ENCODE measurements at places on chromosomes 6 and 20.

DNA sequence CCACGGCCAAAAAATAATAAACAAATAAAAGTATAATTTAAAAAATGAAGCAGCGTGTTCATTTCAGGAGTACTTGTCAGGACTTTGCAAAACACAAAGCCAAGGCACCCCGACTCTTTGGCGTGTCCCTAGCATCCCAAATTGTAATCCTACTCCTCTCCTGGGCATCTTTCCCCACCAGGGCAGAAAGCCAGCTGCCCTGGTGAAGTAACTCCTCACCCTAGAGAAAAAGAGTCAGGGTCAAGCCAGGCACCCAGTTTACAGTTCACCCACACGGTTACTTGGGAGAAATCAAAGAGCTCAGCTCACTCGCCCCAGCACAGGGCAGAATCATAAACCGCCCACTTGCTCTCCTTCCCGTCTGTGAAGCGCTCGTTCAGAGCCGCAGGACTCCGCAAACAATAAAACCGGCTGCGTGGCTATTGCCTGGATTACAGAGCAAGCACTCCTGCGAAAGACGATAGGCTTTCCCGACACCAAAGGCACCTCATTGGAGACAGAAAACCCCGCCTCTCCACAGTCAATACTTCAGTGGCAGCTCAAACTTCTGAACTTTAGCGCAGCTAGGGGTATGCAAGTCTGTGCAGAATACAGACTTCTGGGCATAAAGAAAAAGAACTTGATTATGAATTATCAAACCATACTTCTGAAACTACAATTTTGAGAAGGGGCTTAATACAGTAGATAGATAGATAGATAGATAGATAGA is 73.0 kb upstream of the NHSL1 start:
- no peak for DNase-seq

- DNase-seq = no peak
These were observed 4.4 kb upstream of the VIP start for GRCh38 chr6:152746172-152746553.

DNA sequence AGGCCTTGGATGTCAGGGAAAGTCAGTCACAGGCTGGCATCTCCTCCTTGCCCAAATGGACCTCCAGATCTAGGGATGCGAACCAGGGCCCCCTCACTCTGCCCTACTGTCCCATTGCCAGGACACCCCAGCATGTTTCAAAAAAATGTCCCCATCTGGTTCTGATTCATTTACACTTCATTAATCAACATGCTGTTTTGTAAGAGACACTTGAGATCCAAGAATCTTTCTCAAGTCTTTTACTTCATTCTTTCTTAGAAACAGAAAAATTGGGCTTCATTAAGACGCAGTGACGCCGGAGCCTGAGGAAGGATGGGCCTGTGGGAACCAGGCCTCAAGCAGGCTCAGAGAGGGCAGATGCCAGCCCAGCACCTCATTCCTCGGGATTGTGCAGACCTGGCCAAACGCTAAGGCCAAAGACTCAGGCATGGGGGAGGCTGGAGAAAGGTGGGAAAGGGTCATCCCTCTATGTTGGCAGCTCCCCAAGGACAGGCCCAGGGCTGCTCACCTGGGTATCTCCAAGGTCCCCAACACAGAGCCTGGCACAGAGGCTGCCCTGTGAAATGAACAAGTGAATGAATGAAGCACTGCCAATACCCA is 3.8 kb downstream of the RSPO4 start:
- no peak for DNase-seq

GRCh38 chr6:145087034-145087433 is 648.3 kb downstream of the EPM2A start:
- DNase-seq = no peak

DNA sequence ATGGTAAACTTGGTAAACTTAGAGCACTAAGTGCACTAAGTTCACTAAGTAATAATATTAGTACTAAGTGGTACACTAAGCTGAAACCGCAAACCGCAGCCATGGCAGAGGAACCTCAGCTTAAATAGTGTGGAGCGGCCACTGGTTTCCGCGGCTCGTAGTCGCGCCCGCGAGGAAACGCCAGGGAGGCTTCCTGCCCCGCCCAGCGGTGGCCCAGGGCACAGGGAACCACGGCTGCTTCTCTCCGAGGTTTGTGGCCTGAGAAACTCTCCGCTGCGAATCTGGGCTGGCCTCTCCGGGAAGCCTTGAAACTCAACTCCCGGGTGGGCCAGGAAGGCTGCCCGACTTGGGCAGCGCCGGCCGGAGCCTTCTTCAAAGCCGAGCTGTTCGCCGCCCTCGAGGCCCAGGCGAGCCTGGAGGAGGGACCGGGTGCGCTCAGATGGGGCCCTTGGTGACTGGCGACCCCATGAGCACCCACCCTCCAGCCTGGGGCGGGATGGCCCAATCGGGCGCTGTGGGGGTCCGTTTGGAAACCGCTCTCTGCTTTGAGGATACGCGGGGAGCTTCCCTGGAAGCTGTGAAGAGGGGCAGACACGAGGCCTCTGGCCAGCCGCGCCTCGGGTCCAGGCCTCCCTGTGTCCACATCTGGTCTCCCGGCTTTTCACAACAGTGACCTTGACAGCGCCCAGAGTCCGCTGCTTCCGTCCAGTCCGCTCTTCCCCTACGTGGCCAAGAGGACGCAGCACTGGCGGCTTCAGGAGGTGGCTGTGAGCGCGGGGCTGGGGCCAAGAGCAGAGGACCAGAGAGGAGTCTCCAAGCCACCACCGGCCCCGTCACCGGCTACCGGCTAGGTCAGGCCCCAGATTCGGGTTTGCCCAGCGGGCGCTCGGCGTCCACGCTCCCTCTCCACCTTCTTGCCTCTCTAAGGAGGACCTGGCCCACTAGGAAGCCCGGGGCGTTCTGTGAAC is 25.4 kb upstream of the HLA-E start:
- no peak for DNase-seq

DNA sequence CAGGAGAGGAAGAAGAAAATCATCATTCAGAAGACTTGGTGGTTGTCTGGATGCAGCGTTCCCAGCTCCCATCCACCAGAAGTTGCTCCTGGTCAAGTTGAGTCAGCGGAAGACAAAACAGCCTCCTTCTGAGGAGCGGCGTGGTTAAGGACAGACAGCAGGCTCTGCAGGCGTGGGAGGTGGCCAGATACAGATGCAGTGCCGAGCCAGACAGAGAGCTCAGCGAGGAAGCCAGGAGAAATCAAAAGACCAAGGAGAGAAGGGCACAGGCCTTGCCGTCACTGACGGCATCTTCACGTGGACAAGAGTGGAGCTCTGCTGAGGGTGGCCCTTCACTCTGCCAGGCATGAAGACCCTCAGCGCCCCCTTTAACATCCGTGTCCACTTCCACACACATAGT is 158.5 kb downstream of the THBS2 start:
- DNase-seq = no peak

GRCh38 chr6:71967436-71967835 is 81.1 kb downstream of the RIMS1 start:
- no peak for DNase-seq

GRCh38 chr6:2850538-2851113 is 9.0 kb upstream of the SERPINB1 start:
- peak; percentile 69 for DNase-seq

DNA sequence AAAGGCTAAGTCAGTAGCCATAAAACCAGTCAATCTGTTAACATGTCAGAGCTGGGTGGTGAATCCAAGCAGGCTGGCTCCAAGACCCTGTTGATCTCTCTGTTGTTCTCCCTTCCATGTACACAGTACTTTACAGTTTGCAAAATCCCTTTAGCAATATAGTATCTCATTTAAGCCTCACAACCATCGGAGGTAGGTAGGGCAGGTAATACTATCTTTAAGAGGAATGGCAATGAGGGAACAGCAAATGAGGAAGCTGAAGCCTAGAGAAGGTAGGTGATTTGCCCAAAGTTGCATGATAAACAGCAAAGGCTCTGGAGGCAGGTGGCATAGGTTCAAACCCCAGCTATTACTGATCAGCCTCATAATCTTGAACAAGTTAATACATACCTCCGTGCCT is 34.7 kb upstream of the ARFGEF2 start:
- no peak for DNase-seq

DNA sequence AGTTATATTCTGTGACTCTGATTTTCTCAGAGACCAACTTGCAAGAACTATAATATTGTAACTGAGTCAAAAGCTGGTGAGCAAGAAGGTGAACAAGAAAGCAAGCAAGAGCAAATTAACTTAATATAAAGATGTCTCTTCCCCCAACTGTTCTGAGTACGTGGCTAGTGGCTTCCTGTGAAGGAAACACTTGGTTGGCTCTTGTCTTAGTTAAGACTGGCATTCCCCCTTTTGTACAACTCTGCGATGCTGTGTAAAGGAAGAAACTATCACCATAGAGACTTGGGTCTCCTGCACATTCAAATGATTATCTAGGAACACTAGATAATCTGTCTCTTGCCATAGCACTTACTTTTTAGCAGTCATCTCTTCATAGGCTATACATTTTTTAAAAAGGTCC is 47.3 kb upstream of the TNFAIP3 start:
- no peak for DNase-seq

- no peak for DNase-seq
These were observed 77.3 kb upstream of the TMEM244 start for GRCh38 chr6:129938249-129939020.

- DNase-seq = no peak
These were observed 24.5 kb downstream of the ARID1B start for GRCh38 chr6:156801712-156802111.

- no peak for DNase-seq
These were observed 131.3 kb downstream of the CEBPB start for GRCh38 chr20:50321797-50322480.

All from SW 1271 (cell line).